Body of pancreas (tissue), 4 donors: ENCODE measurements at places on chromosomes 12 and 14.

DNA sequence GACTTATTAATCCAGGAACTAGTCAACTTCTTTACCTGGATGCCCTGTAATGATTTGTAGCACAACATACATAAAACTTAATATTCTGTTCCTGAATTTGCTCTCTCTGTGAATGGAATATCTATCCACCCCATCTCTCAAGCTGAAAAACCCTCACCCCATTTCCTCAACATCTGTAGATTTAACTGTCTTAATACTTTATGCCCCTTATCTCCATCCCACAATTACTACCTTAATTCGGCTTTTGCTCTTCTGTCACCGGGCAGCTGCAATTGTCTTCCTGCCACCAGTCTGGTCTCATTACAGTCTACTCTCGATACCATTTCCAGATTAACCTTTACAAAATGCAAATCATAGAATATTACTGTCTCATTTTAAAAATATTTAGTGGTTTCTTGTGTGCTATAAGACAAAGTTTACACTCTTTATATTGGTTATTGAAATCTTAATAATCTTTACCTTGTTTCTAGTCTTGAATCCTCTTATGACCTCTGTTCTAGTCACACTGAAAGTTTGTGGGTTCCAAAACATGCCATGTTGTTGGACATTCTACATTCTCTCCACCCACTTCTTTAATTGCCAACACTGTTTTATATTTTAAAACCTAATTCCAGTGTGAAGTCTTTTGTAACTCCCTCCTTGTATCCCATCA lies 347.3 kb downstream of the RAD51B start:
- no peak overlapping the region for H3K4me3 ChIP-seq
- H3K27ac ChIP-seq, result peak overlapping the region; percentile 18
- no peaks in the 10 kb centered on the region for H3K36me3 ChIP-seq
- peaks cover 77% of the 10 kb centered on the region for H3K4me1 ChIP-seq

DNA sequence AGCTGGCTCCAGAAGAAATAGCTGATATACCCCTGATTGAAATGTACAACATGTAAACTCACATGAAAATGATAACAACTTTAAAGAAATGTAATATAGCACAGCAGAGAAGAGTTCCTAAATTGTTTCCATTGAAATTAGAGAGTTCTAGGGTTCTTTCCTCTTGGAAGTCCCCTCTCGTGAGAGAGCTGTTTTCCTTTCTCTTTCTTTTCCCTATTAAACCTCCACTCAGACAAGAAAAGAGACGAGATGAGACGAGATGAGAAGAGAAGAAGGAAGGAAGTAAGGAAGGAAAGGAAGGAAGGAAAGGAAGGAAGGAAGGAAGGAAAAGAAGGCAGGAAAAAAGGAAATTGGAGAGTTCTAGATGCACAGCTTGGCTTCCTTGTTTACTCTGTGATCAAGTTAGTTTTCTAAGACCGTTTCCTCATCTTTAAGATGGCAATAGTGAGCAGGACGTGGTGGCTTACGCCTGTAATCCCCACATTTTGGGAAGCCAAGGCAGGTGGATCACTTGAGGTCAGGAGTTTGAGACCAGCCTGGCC lies 11.9 kb downstream of the DRAM1 start:
- no peaks in the 10 kb centered on the region for H3K36me3 ChIP-seq
- H3K27ac ChIP-seq, result no peak overlapping the region
- H3K4me1 ChIP-seq, result peaks cover 15% of the 10 kb centered on the region
- no peaks in the 10 kb centered on the region for H3K27me3 ChIP-seq

GRCh38 chr14:58280954-58281787 lies 17.2 kb upstream of the ARID4A start:
- DNase-seq, result peak; percentile 31
- H3K4me3 ChIP-seq, result no peak overlapping the region
- H3K36me3 ChIP-seq, result no peaks in the 10 kb centered on the region
- peaks cover 38% of the 10 kb centered on the region for H3K4me1 ChIP-seq
- H3K27ac ChIP-seq, result peak overlapping the region; percentile 67
- H3K27me3 ChIP-seq, result no peaks in the 10 kb centered on the region

DNA sequence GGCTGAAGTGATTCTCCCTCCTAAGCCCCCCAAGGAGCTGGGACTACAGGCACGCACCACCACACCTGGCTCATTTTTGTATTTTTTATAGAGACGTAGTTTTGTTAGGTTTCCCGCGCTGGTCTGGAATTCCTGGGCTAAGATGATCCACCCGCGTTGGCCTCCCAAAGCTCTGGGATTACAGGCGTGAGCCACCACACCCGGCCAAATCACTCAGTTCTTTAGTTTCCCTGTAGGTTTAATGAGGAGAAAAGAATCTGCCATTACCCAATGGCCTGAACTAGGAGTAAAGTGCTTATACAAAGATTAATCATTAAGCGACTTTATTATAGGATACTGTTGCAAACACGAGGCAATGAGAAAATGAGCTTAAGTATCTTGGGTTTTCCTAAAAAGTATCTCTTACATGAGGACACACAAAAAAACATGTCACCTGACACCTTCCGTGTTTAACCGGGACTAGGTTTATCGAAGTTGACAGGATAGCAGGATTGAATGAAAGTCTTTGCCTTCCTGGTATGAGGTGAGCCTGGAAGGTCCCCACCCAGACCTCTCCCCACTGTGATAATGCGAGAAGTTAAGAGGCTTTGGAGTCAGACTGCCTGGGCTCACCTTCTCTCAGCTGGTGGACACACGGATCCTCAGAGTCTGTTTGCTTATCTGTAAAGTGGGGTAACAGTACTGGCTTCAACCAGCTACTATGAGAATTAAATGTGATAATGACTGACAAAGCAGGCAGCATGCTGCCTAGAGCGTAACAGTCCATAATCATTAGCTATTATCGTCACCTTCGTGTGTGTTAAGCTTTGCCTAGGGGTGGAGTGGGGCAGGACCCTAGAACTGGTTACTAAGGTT lies 133.5 kb upstream of the KRAS start:
- H3K36me3 ChIP-seq, result no peaks in the 10 kb centered on the region
- H3K27me3 ChIP-seq, result no peaks in the 10 kb centered on the region
- no peak for DNase-seq
- no peak overlapping the region for H3K4me3 ChIP-seq
- peaks cover 16% of the 10 kb centered on the region for H3K4me1 ChIP-seq
- H3K27ac ChIP-seq, result peak overlapping the region; percentile 100

- H3K4me1 ChIP-seq, result peaks cover 76% of the 10 kb centered on the region
- DNase-seq, result no peak
- no peaks in the 10 kb centered on the region for H3K36me3 ChIP-seq
- H3K27ac ChIP-seq, result peak overlapping the region; percentile 91
These were observed 606 bp downstream of the TNFAIP2 start for GRCh38 chr14:103123634-103124500.

DNA sequence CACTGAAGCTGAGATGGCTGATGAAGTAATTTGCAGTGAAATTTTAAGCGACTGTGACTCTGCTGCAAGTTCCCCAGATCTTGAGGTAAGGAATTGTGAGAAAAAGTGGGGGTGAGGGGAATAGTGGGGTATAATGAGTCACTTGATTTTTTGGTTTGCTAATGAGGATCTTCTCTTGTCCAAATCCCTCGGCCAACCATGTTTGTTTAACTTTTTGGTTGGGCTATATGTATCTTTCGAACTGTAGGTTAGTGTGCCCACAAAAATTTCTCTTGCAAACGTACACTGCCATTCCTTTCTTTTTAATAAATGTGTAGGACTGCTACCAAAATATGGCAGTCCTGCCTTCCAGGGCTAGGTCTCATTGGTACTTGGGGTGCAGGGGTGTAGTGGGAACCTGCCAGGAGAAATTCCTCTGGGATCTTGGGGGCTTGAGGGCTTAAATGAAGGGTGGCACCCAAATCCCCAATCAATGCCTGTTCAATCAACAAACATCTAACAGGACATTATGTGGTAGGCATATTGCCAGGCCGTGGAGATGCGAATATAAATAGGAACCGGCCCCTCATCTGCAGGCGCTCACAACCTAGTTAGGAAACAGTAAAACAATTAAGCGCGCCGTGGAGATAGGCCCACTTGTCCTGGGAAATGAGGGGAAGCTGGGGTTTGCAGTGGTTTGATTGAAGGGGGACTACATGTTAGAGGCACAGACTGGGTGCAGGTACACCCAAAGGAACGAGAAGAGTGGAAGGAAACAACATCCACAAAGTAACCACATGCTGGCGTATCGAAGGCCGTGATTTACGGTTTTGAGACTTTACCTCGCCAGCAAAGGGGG lies 1.3 kb upstream of the PABPN1 start:
- DNase-seq, result no peak
- H3K27ac ChIP-seq, result peak overlapping the region; percentile 96
- no peaks in the 10 kb centered on the region for H3K27me3 ChIP-seq
- peaks cover 8% of the 10 kb centered on the region for H3K36me3 ChIP-seq
- no peak overlapping the region for H3K4me3 ChIP-seq

DNA sequence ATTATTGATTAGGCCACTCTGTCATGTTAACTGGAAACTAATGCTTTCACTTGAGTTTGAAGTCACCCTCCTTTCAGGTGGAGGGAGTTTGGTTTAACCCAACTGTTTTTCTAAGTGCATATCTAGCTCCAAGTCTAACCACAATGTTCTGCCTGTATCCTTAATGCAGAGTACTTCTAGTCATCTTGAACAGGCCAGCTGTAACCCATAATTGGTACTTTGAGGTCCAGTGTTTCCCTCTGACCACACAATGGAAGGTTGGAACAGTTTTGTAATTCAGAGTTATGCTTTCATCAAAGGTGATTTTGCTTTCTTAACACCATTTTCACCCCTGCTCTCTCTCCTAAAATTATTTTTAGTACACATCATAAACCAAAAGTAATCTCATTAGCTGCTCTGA lies 237.2 kb upstream of the DCN start:
- no peak overlapping the region for H3K4me3 ChIP-seq
- H3K36me3 ChIP-seq, result no peaks in the 10 kb centered on the region
- no peaks in the 10 kb centered on the region for H3K27me3 ChIP-seq
- DNase-seq, result no peak

DNA sequence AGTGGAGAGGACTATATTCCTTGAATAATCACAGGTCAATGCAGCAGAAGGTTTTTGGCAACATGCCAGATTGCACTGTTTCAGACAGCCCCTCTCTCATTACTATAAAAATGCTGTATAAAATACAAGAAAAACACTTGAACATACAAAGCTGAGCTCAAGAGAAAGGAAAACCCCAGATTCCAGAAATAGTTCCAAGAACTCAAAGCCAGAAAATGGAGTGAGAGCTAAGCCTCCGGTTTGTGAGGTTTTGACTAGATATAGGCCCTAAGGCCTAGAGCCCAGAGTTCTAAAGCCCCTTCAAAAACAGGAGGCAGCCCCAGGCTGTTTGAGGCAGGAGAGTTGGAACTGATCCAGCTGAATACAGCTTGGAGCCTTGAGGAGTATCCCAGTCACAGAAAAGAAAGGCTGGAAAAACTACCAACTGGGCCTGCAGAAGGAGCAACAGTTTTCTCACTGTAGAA lies 29.4 kb upstream of the ACTN1 start:
- H3K36me3 ChIP-seq, result no peaks in the 10 kb centered on the region
- H3K27ac ChIP-seq, result no peak overlapping the region
- no peak overlapping the region for H3K4me3 ChIP-seq
- no peaks in the 10 kb centered on the region for H3K27me3 ChIP-seq

- no peak overlapping the region for H3K27ac ChIP-seq
- H3K4me3 ChIP-seq, result no peak overlapping the region
- H3K27me3 ChIP-seq, result no peaks in the 10 kb centered on the region
- no peaks in the 10 kb centered on the region for H3K36me3 ChIP-seq
- H3K4me1 ChIP-seq, result peaks cover 6% of the 10 kb centered on the region
- DNase-seq, result no peak
These were observed 33.8 kb upstream of the BCL2L14 start for GRCh38 chr12:12036901-12037300.

DNA sequence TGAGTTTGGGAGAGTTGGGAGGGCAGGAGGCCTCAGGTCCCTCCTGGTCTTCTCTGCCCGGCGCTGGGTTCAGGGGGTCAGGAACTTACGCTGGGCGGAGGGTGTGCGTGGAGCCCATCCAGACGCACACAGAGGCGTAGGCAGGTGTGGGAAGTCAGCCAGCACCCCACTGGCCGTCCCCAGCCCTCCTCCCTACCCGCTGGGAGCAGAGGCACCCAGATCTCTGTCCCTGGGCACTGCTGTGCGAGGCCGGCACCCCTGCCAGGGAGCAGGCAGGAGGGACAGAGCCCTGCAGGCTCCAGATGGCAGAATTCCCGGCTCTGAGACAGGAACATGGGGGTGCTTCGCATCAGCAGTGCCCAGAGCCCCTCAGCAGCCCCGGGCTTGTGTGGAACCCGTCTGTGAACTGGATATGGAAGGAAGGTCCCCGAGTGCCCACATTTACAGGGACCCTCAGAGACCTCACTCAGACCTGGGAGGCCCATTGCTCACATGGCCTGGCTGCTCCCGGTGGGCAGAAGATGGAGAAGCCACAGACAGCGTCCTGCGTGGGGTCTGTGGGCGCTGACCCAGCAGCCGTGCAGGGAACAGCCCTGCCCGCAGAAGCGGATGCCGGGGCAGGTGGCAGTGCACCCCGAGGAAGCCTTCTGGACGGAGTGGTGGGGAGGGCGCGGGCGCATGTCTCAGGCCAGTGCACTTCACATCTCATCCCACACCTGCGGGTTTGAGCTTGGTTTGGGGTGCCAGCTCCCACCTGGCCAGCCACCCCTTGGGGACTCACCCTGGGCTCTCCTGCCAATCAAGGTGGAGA lies 59.3 kb downstream of the LRCOL1 start:
- H3K36me3 ChIP-seq, result no peaks in the 10 kb centered on the region
- H3K27me3 ChIP-seq, result no peaks in the 10 kb centered on the region
- H3K4me1 ChIP-seq, result peaks cover under 1% of the 10 kb centered on the region
- no peak overlapping the region for H3K4me3 ChIP-seq
- DNase-seq, result no peak
- H3K27ac ChIP-seq, result no peak overlapping the region

DNA sequence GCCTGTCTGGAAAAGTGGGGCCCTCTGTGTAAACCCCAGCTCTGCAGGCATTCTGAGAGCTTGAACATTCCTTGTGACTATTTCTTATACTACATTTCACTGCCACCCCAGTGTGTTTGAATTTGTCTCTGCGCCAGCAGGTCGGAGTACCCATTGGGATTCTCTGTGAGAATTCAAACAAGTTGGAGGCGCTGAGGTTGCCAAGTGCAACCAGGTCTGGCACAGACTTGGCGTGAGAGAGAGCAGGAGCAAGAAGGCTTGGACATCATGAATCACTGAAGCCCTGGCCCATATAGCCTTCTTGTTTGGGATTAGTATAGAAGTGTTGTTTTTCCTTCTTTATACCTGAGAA lies 33.0 kb upstream of the ATP2A2 start:
- no peaks in the 10 kb centered on the region for H3K27me3 ChIP-seq
- peak; percentile 52 for DNase-seq
- H3K4me3 ChIP-seq, result no peak overlapping the region

- DNase-seq, result peak; percentile 52
- peaks cover 8% of the 10 kb centered on the region for H3K4me1 ChIP-seq
- no peak overlapping the region for H3K4me3 ChIP-seq
- no peaks in the 10 kb centered on the region for H3K27me3 ChIP-seq
- H3K27ac ChIP-seq, result peak overlapping the region; percentile 9
- H3K36me3 ChIP-seq, result peaks cover 5% of the 10 kb centered on the region
These were observed 96.2 kb downstream of the KICS2 start for GRCh38 chr12:64125913-64126312.

GRCh38 chr14:53613404-53614253 lies 343.0 kb downstream of the BMP4 start:
- peak overlapping the region; percentile 66 for H3K27ac ChIP-seq
- H3K4me3 ChIP-seq, result no peak overlapping the region
- DNase-seq, result peak; percentile 54
- H3K4me1 ChIP-seq, result peaks cover 21% of the 10 kb centered on the region
- no peaks in the 10 kb centered on the region for H3K36me3 ChIP-seq
